Lung microvascular endothelial cell (primary cell): ENCODE measurements at places on chromosomes 13 and 19. TPM values are rescaled to one million over a fixed set of nuclear protein-coding genes. Genes with fewer than 3 reads are reported as not detected.

The ZNF793 gene
- total RNA-seq = 0.65 and 1.2 TPM in 2 replicates

The HIPK4 gene
- total RNA-seq = under 0.01 TPM in 1 of 2 replicates, not detected in the other

- no peak for DNase-seq
These were observed 14.8 kb upstream of the MEIS3 start for GRCh38 chr19:47434088-47434487.

- no peak for DNase-seq
These were observed 43.5 kb upstream of the SERTM1 start for GRCh38 chr13:36630181-36630803.

DNA sequence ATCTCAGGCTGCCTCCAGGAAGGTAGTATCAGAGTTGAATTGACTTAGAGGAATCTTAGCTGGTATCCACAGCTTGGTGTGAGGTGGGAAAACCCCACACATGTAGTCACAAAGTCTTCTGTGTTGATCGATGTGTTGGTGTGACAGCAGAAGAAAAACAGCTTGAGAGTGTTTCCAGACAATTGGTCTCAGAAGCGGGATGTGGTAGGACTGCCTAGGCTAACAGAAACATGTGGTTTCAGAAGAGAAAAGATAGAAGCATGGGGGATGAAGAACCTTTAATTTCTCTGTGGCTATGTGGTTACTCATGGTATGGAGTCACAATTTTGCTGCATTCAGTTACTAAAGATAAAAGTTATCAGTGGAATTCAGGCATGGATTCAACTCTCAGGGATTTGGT, 134.7 kb upstream of the SLITRK5 start:
- no peak for DNase-seq
